ENCODE measurements at places on chromosomes 6 and 20.

DNA sequence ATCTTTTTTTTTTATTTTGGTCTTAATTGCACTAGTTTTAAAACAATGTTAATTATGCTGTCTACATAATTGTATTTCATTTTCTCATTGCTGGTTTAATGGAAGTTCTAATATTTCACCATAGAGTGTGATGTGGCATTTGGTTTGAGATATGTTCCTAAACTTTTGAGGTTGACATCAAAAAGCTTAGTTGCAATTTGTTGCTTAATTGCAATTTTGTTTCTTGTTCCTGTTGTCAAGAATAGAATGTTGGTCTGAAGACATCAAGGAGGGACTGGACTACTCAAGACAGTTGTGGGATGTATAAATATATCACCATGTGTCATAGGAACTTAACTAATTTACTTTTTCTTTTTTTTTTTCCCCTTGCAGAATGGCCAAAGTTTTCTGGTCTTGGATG, 12.5 kb downstream of the HSF2 start:
- no peak for DNase-seq

- peak; percentile 87 for DNase-seq
These were observed 290.6 kb upstream of the ZNF337 start for GRCh38 chr20:25987073-25987927.

- no peak for DNase-seq
These were observed 6.8 kb upstream of the EEF1A2 start for GRCh38 chr20:63505723-63506122.

GRCh38 chr6:136123468-136123867, 126.6 kb downstream of the MTFR2 start:
- DNase-seq, result no peak

GRCh38 chr6:168737481-168737880, 296.5 kb downstream of the SMOC2 start:
- DNase-seq, result no peak

DNA sequence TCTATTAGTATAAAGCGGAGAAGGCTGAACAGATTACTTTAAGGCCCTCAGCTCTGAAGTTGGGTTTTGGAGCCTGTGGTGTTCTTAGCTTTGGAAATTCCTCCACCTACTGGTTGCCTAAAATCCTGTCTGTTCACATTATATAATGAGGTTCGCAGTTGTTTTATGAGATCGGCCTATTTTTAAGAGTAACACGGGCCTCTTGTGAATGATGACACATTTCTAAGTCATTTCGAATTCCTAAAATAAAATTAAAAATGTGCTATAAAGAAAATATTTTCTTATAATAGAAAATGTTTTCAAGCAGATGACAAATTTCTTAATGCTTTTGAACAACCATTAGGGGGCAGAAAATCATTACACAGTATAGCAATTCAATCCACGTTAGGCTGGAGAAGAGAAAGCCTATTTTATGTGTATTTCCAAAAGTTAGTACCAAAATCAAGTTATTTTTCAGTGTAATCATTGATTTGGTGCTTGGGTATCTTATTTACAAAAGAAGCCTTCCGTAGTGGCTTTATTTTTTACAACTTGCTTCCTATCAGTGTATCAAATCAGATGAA, 15.8 kb upstream of the FAM8A1 start:
- DNase-seq, result peak; percentile 91

GRCh38 chr20:32621891-32622584, 36.9 kb upstream of the NOL4L start:
- DNase-seq, result no peak

GRCh38 chr6:19153270-19153980, 683.7 kb upstream of the ID4 start:
- peak; percentile 4 for DNase-seq

DNA sequence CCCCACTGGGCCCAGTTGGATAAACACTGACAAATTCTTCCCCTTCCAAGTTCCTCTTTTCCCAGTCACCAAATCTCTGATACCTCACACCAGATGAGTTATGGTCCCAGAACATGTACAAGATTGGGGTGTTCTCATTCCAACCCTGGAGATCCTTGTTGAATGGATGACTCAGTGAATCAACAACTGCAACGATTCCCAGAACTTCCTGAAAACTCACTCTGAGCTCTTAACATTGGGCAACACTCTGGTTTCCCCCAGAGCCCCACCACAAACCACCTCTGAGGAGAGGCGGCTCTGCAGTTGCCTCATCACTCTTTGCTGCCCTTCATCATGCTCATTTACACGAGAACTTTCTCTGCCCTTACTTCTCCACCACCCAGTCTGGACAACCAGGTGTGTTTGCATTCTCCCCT, 115.2 kb downstream of the MRPL14 start:
- DNase-seq, result no peak

DNA sequence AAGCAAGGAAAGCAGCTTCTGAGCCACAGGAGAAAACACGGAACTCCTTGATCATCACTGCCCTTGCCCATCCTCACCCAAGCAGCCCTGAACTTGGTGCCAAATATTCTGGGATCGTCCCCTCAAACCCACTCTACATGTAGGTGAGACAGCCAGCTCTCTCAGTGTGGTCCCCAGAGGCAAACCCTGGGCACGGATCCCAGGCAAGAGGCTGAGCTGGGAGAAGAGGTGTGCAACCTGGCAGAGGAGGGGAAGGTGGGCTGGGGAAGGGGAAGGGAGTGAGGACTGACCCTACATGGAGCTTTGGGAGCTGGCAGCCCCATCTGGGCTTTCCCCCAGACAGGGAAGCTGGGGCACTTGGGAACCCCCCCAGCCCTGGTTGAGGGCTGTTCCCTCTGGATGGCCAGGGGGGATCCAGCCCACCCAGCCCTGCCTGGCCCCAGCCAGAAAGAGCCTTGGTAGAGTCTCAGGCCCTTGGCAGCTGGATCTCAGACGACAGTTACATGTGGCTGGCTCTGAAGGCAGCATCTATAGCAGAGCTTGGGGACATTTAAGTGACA, 186.2 kb upstream of the CST7 start:
- DNase-seq, result no peak

DNA sequence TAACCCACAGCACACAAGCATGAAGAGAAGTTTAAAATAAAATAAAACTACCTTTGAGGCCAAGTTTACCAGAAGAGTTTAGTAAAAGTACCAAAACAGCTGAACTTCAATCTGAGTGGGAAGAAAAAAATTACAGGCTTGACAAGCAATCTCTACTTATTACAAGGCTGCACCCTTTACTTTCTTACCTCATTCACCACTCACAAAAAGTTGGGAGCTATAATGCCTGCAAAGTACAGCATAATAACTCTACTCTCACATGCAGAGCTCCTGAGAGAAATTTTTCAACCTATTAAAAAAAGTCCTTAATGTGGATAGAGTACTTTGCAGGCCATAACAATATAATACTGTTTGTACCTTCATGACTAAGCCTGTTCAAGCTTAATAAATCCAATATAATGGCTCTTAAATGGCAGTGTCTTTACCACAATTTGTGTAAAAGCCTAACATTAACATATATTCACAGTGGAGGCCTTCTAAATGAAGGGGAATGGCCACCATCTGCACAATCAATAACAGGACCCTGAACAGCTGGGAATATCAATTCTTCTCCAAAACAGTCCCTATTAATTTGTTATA, 103.1 kb downstream of the DST start:
- peak; percentile 18 for DNase-seq

DNA sequence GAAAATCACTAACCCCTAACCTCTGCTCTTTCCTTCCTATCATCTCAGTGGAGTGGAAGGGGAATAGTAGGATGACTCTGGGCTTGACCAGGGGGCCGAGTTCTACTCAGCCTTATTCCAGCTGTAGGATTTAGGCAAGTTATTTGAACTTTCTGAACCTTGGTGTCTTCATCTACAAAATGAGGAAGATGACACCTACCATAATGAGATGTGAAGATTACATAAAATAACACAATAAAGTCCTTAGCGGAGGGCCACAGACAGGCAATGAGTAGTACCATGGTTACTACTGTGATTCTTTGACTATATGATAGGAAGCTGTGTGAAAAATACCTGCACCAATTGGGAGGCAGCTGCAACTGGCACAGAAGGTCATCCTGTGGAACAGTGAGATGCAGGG, 53.6 kb upstream of the PIM1 start:
- DNase-seq, result no peak

- DNase-seq, result no peak
These were observed 46.8 kb upstream of the RREB1 start for GRCh38 chr6:7060769-7061516.

- no peak for DNase-seq
These were observed 32.6 kb downstream of the MRPL14 start for GRCh38 chr6:44094403-44095242.

- no peak for DNase-seq
These were observed 87.4 kb upstream of the SHLD1 start for GRCh38 chr20:5662769-5663168.

GRCh38 chr6:163985710-163986109, 571.2 kb downstream of the QKI start:
- DNase-seq, result no peak

DNA sequence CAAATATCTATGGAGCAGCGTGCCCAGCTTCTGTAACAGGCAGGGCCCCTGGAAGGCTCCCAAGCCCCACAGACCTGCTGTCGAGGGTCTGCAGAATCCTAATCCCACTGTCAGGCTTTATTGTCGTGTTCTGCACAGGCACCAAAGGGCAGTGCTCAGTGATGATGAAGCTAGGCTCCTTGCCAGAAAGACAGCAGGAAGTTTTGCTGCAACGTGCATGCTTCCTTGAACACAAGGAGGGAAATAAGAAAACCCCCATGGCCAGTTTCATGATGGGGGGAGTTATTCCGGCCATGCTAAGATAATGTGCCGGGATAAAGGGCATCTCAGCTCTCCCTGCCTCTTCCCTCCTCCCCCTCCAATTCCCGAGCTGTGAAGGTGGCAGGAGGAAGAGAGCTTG, 109.4 kb upstream of the KCNG1 start:
- DNase-seq, result no peak

DNA sequence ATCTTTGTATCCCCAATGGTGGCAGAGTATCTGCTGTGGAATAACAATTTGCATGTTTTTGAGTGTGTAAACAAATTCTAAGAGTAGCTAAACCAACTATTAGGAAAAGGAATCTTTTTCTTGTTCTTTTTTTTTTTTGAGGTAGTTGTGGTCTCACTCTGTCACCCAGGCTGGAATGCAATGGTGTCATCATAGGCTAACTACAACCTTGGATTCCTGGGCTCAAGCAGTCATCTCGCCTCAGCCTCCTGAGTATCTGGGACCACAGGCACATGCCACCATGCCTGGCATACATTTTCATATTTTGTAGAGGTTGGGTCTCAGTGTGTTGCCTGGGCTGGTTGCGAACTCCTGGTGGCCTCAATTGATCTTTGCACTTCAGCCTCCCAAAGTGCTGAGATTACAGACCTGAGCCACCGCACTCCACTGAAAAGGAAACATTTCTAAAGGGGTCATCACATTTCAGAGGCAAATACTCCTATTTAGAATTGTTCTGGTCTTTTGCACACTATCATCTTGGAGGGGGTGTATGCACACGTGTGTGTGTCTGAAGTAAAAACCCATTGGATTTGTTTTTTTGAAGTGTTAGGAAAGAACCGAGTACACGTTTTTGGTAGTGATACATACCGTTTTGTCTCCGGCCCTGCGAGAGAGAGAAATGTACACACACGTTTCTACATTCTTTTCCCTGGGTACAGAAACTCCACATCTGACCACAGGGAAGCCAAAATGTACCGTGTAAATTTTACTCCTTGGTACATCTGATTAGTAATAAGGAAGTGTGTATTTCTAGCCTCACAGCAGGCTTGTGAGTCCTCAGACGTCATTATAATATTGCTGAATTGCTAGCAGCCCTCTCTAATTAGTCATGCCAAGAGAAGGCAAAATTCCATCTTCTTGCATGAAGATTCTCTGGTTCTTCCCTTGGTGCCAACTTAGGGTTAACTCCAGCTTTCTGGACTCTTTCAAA, 183.6 kb downstream of the JARID2 start:
- peak; percentile 29 for DNase-seq

GRCh38 chr6:150710236-150710635, 110.6 kb downstream of the PLEKHG1 start:
- DNase-seq, result no peak
